CD4-positive, CD25-positive, alpha-beta regulatory T cell (primary cell): ENCODE measurements at places on chromosomes 5 and 9.

- H3K4me3 ChIP-seq: no peak overlapping the region
- H3K27me3 ChIP-seq: no peaks in the 10 kb centered on the region
- peaks cover 12% of the 10 kb centered on the region for H3K4me1 ChIP-seq
- no peak for DNase-seq
- H3K27ac ChIP-seq: no peak overlapping the region
- no peaks in the 10 kb centered on the region for H3K36me3 ChIP-seq
Measured at GRCh38 chr9:121784731-121785411, 133.4 kb downstream of the DAB2IP start.

DNA sequence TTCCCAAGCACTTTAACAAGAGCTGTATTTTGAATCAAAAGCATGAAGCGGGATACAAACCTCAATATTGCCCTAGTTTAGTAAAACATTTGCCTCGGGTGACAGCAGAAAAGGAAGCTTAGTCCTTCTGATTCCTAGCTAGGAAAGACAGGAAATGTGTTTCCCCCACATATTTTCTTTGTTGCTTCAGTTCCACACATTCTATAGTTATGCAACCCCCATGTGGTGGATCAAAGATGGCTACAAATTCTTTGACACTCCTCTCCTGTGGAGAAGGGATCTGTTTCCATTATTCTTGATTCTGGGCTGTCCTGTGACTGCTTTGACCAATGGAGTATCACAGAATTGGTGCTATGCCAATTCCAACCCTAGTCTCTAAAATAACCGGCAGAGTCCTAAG is 89.1 kb upstream of the SLC30A5 start:
- no peaks in the 10 kb centered on the region for H3K4me1 ChIP-seq
- no peak overlapping the region for H3K4me3 ChIP-seq
- H3K27ac ChIP-seq: no peak overlapping the region
- no peaks in the 10 kb centered on the region for H3K36me3 ChIP-seq
- DNase-seq: no peak
- H3K27me3 ChIP-seq: peaks cover 9% of the 10 kb centered on the region

DNA sequence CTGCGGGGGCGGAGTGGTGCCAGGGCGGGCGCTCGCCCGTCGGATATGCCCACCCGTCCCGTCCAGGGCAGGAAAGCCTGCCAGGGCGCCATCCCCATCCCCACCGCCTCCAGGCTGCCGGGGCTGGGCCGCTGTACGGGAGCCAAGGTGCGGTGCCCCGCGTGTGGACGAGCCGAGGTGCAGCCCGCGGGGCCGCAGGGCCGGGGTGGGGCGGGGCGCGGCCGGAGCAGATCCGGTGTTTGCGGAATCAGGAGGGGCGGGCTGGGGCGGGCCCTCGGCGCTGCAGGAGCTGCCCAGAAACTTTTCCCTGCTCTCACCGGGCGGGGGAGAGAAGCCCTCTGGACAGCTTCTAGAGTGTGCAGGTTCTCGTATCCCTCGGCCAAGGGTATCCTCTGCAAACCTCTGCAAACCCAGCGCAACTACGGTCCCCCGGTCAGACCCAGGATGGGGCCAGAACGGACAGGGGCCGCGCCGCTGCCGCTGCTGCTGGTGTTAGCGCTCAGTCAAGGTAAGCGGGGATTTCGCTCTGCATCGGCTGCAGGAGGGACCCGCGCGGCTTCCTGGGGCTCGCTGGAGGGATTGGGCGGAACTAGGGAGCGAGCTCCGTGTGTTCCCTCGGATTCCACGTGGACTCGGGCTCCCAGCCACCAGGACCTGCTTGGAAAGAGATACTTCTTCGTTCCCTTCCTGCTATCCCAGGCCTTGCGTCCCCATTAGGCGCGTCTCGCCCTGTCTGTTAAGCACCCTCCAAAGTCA is at the start of gene ITGA2:
ITGA2 (plus strand) TSS at position 328 of the 756 bp plus-strand sequence; CDS start at position 445, 117 bp downstream.
- H3K4me3 ChIP-seq: peak within 1 kb of the TSS; percentile 41
- no peak within 1 kb of the TSS for H3K27ac ChIP-seq
- H3K36me3 ChIP-seq: no peaks in the 10 kb centered on the region
- no peak for DNase-seq
- peaks cover 23% of the 10 kb centered on the region for H3K4me1 ChIP-seq

DNA sequence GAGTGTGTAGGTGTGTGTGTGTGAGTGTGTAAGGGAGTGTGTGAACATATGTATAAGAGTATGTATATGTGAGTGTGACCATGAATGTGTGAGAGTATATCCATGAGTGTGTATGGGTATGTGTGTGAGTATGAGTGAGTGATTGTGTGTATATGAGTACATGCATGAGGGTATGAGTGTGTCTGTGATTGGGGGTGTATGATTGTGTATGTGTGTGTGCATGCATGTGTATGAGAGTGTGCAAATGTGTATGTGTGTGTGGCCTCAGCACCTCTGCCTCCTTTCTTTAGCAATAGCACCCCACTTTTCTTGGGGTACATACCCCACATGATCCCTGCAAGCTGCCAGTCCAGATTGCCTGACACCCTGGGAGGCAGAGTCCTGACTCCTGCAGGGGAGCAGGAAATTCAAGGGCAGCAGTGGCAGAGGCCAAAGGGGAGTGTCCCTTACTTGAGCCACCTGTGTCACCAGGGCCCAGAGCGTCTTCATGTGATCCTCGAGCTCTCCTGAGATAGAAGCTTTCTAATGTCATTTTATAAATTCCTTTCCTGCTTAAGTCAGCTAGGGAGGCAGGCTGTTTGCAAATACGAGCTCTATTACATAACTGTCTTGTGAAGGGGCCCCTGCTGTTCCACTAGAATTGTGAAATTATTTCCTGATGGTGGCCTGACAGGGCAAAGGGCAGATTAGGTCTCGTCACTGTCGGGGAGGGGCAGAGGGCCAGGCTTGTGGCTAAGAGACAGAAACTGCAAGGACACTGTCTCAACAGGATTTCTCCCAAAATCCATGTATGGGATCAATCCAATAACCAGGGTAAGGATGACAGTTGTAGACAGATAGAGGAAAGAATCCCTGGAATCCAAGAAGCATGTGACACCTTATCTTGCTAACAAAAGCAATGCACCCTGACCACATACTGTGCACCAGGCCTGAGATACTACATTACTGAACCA is 389.1 kb downstream of the GADD45G start:
- H3K4me3 ChIP-seq: no peak overlapping the region
- no peaks in the 10 kb centered on the region for H3K36me3 ChIP-seq
- no peak for DNase-seq
- no peak overlapping the region for H3K27ac ChIP-seq

GRCh38 chr5:74290634-74291241 is 349.8 kb downstream of the ENC1 start:
- no peak for DNase-seq
- H3K4me1 ChIP-seq: no peaks in the 10 kb centered on the region
- no peaks in the 10 kb centered on the region for H3K36me3 ChIP-seq

DNA sequence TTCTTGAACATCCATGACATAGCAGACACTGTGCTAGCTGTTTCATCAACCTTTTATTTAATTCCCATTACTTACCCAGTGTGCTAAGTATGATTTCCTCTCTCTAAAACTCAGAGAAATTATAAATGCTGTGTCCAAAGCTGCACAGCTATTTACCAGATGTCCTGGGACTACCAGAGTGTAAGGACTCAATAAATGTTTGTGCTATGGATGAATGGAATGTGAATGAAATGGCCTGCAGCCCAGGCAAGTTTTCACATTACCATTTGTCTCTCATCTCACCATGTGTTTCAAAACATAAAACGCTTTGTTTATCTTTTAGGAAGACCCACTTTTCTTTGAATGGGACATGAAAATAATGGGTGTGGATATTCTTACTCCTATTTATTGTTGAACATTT is 96.2 kb downstream of the ARHGEF28 start:
- no peaks in the 10 kb centered on the region for H3K36me3 ChIP-seq
- H3K4me1 ChIP-seq: no peaks in the 10 kb centered on the region
- no peak overlapping the region for H3K27ac ChIP-seq
- peaks cover 3% of the 10 kb centered on the region for H3K27me3 ChIP-seq

DNA sequence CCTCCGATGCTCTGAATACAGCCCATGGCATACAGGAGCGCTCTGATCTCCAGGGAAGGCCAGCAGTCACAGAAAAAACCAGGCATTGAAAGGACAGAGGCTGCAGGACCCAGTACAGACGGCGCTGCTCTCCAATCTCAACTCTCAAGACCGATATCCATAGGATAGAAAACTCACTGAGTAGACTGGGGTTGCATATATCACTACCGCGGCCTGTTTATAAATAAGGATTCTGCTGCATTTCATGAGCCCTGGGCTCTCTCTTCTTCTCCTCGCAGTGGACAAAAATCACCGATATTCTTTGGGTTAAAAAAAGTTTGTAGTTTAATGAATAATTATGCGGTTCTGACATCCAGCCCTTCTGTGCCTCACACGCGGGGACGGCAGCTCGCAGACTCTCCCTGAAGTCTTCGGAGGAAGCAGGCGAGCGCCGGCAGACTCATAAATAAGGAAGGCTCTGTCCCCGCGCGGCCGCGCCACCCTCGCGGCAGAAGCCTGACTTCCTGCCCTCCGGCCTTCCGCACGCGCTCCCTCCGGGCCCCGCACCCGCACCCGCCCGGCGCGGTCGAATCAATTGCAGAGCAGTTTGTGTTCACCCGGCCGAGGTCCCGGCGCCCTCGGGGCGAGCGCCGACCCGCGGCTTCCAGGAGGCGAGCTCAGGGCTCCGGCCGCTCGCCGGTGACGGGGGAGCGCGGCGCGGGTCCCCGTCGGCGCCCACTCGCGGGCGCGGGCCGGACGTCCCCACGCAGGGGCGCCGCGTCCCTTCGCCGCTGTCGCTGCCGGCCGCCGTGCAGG is at the start of gene FAM78A:
FAM78A (minus strand) TSS at position 417 of the 795 bp plus-strand sequence; CDS start at position 86, 331 bp downstream.
- H3K36me3 ChIP-seq: no peaks in the 10 kb centered on the region
- peak within 1 kb of the TSS; percentile 96 for H3K4me3 ChIP-seq
- DNase-seq: peak; percentile 30
- peak within 1 kb of the TSS; percentile 90 for H3K27ac ChIP-seq
